ENCODE measurements at places on chromosomes 11 and 22. TPM values are rescaled to one million over a fixed set of nuclear protein-coding genes. Genes with fewer than 3 reads are reported as not detected.

Gene FUT4
- polyA plus RNA-seq, result 0.51 TPM

Gene PIWIL4
- 0.70 TPM for polyA plus RNA-seq

Gene OR6T1
- polyA plus RNA-seq, result not detected

Gene XNDC1N
- polyA plus RNA-seq, result 4.7 TPM

Gene LMO1
- 4.0 TPM for polyA plus RNA-seq

Gene TMEM191C
- polyA plus RNA-seq, result 1.1 TPM

Gene PRR33
- 6.5 TPM for polyA plus RNA-seq

Gene TLCD5
- 12.4 TPM for polyA plus RNA-seq

Gene FGF4
- polyA plus RNA-seq, result not detected

Gene OR5A1
- polyA plus RNA-seq, result not detected

DNA sequence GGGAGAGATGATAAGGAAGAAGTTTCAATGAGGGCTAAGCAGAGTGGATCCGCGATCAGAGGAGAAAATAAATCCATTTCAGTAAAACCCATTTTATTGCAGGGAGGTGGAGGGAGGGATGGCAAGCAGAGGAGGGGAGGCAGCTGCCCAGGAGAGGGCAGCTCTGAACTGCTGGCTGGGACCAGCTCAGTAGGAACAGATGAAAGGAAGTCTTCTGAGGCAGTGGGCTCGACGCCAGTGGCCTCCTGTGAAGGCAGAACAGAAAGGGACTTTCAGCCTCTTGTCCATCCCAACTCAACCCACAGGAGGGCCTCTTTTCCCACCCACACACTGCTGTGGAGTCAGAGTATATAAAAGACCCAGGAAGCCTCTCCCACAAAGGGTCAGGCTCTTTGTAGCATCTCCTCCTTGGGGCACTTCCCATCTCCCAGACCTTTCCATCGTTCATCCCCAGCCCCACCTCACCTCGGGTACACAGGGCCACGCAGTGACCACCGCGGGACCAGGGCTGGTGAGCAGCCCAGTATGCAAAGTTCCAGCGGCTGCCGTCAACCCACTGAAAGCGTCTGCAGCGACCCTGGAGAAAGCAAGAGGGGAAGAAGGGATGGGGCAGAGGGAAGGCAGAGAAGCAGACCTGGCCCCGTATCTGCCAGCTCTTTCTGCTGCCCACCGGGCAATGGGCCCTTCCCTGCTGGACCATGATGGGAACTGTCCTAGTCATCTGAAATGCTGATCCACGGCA lies 3.0 kb downstream of the PRG2 start:
- DNase-seq, result peak; percentile 47

DNA sequence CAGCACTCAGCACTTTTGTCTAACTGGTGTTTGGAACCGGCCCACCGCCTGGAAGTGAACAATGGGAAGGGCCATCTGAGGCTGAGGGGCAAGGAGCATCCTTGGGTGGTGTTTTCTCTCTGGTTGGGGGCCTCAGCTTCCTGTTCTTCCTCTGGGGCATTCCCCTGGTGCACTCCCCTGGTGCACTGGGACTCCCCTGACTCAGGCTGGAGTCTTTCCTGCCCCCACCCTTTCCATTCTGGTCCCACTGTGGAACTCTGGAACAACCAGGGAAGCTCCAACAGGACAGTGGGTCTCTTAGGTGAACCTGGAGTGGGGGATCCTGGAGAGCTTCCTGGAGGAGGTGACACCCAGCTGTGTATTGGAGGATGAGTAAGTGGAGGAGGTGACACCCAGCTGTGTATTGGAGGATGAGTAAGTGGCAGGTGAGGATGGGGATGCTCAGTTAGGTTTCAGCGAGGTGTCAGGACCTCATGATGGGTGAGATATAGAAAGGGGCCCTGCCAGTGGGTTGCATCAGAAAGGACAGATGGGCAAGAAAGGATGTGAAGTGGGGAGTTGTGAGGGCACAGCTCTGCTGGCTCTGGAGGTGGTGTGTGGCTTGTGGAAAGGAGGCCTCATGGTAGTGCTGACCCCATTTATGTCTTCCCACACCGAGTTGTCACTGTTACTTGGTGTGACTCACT lies 132.1 kb downstream of the OSBP2 start:
- DNase-seq, result no peak

- no peak for DNase-seq
Observed at GRCh38 chr11:87137711-87138110, 100.0 kb downstream of the TMEM135 start.

DNA sequence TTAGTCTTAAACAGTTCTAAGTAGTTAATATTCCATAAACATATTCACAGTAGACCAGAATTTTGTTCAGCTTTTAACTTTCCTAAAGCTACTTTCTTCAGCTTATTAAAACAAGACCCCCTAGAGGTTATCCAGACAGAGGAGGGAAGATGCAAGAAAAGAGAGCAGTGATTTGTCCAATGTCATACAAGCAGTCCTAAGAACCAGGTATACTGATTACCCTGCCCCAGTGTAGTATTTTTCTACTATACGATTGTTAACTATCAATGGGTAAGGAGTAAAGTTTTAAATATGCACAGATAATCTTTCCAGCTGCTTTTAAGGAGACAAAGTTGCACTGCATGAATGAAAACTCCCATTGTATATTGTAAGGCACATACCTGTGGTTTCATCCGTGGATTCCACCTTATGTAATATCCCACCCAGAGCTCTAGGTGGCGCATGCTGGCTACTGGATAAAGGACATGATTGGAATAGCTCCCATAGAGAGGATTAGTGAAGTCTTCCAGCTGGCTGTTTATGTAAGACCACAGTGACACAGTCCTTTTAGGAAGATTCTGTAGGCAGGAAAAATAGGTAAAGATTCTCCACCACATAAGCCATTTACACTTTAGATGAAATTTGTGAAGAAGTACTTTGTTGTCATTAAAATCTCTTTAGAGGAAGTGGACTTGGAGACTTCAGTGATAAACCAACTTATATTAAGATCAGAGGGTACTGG lies 45.6 kb downstream of the CEP57 start:
- no peak for DNase-seq

- no peak for DNase-seq
Observed at GRCh38 chr22:44523981-44524759, 26.1 kb upstream of the RTL6 start.

DNA sequence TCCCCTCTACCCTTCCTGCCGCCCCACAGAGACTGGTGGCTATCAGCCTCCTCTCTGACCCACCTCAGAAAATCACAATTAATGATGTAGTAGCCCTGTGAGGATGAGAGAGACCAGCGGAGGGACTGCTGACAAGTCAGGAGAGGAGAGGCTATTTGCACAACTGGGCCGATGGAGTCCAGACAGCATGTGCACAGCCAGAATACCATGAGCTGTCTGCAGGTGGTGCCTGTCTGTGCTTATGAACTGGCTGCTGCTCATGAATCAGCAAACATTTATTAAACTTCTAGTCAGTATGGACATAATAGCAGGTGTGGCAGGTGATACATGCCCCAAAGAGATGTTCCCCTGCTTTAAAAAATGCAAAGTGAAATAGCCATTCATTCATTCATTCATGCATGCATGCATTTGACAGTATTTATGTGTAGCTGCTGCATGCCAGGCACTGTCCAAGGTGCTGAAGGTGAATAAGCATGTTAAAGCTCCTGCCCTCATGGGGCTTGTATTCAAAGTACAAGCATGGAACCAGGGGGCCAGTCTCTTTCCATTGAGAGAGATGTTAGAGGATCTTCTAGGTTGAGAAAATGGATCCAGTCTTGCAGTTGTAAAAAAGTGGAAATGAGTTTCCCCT lies 141.3 kb downstream of the GRIK4 start:
- no peak for DNase-seq

DNA sequence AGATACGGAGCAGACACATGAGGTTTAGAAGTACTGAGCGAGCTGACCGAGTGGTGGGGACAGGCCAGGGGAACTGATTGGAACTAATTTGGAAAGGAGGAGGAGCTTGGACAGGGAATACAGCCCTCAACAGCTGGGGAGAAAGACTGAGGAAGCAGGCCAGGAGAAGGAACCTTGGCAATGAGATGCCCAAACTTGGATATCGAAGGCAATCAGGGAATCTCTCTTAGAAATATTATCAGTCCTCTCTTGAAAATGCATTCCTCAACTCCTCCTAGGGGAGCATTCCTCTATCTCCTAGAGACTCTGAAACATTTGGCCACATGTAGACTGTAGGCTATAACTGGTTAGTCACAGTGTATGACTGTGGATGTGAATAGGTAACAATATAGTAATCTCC lies 284.6 kb downstream of the GUCY1A2 start:
- DNase-seq, result no peak

GRCh38 chr11:21806508-21806907 lies 386.4 kb upstream of the ANO5 start:
- no peak for DNase-seq

DNA sequence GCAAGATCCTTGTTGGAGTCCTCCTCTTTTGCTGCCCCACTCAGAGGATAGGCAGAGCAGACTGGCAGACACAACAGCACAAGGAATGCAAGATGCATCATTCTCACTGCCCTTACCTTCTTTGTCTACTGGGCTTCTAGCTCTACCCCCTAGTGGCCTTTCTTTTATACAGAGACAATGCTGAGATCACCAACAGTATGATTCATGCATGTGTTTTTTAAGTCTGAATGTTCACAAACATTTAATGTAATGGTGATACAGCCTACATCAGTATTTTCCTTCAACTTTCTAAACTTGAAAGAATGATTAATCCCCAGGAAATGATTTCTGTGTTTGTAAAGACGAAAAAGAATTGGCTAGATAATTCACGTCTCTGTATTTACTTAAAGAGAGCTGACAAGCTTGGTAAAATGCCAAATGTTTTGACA lies at the start of gene MMP10:
TSS of gene MMP10 (minus strand) at position 138 of the 428 bp plus-strand sequence. CDS start at position 101, 37 bp downstream.
- DNase-seq, result no peak

DNA sequence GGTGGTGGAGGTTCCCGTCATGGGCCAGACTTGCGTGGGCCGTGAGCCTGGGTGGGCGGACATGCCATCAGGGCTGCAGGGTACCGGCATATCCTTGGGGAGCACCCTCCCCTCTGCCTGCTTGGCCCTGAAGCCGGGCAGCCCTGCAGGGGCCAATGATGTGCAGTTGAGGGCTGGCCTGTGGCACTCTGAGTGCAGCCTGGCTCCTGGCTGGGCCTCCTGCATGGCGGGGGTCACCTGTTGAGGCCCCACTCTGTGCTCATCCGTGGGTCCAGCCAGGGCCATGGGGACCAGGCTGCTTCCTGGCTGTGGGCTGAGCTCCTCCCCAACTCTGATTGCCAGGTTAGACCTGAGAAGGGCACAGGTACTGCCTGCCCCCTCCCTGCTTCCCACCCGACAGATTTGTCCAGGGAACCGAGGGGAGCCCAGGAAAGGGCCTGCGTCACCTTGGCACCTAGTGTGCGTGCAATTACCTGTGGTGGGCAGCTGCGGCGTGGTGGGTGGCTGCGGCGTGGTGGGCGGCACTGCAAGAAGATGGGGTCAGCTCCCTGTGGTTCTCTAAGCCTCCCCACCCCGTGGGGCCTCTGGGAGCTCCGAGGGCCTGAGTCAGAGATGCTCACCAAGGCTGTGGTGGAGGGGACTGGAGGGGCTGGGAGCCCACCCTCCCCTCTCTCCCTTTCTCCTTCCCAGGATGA lies 16.2 kb downstream of the MUC6 start:
- no peak for DNase-seq

- DNase-seq, result no peak
Observed at GRCh38 chr11:44226490-44226889, 83.4 kb downstream of the ALX4 start.

GRCh38 chr22:20998411-20999336 lies 3.2 kb downstream of the THAP7 start:
- DNase-seq, result no peak

GRCh38 chr11:66136752-66137123 lies 66.7 kb downstream of the PACS1 start:
- DNase-seq, result no peak
